ENCODE measurements at places on chromosomes 6 and 20.

GRCh38 chr6:92339936-92340640, 1079.3 kb downstream of the EPHA7 start:
- DNase-seq, result no peak

- DNase-seq, result peak; percentile 15
Observed at GRCh38 chr6:7911345-7911725, 747 bp upstream of the TXNDC5 start.

GRCh38 chr6:157225575-157225995, 97.7 kb downstream of the TMEM242 start:
- no peak for DNase-seq

DNA sequence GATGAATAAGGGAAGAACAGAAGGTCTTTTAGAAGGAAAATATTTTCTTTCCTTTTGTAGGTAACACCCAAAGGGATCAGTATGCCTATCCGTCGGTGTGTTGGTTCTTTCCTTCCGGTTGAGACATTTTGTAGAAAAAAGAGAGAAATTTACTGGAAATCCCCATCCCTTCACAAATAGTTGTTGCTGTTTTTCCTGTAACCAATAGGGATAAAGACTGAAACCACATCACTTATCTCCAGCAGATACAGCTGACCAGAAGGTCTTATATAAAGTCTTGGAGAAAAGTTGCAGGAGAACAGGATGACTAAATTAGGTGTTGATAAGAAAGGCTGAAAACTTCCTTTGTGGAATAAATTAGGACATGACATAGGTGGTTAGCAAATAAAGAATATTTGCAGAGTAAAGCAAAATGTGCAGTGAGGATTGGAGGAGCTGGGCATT, 14.8 kb upstream of the HLA-DRB1 start:
- no peak for DNase-seq

GRCh38 chr6:7402716-7403115, 13.1 kb downstream of the RIOK1 start:
- no peak for DNase-seq

- DNase-seq, result no peak
Observed at GRCh38 chr6:15905488-15906419, 223.1 kb upstream of the MYLIP start.

- no peak for DNase-seq
Observed at GRCh38 chr6:127204281-127204680, 62.4 kb upstream of the RNF146 start.

GRCh38 chr20:36957875-36958667, 6.6 kb upstream of the SAMHD1 start:
- no peak for DNase-seq

- DNase-seq, result no peak
Observed at GRCh38 chr6:118844915-118845314, 49.0 kb upstream of the ASF1A start.

GRCh38 chr6:9539231-9539755, 875.6 kb downstream of the TFAP2A start:
- no peak for DNase-seq

DNA sequence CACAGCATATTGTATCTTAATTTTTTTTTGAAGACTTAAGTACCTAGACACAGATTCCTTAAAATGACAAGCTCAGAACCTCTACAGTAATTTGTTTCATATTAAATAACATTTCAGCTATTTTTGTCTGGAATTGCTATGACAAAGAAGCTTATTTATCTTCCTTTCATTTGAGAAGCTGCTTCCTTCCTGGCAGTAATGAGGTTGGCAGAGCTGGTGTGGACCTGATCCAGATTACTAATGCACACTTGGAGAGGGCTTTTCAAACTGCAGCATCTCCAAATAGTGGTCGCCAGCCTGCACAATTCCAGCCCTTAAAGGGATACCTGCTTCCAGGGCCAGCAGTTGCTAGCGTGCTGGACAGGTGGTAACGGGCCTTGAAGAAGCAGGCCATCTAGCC, 12.1 kb downstream of the PTCHD4 start:
- no peak for DNase-seq

DNA sequence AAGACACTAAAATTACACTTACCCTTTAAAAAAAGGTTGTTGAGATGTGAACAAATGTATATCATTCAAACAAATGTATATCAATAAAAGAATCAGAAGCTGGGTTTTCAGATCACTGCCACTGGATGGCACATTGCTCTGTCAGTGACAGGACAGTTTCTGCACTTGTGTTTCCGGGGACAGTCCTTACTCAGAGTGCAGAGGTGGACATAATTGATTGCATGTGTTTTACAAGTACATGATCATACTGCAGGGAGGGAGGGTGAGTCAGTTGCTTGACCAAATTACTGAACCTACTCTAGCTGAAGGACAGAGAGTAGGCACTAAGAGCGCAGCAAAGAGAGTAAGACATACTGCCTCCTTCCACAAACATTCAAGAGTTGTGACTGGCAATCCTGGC, 302.3 kb downstream of the TENT5A start:
- DNase-seq, result no peak

DNA sequence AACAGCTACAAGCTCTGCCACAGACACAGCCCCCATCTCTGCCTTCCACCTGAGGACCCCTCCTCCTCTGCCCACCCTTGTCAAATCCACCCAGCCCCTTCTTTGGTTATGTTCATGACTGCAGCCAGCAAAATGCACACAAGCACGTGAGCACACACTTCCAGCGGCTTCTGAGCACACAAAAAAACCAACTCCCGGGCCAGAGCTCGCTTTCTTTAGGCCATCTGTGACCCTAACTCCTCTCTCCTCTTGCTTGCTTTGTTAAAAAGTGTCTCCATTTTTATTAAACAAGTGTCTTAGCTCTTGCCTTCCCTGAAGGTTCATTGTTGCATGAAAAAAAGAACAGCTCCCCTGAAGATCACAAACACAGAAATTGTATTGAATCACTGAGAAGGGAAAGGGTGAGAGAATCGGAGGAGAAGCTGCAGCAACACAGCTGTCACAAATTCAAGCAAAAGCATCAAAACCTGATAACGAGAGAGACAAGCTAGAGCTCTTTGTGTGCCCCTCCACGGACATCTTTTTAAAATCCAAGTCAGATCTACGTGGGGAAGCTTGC, 142.1 kb downstream of the CD83 start:
- no peak for DNase-seq

DNA sequence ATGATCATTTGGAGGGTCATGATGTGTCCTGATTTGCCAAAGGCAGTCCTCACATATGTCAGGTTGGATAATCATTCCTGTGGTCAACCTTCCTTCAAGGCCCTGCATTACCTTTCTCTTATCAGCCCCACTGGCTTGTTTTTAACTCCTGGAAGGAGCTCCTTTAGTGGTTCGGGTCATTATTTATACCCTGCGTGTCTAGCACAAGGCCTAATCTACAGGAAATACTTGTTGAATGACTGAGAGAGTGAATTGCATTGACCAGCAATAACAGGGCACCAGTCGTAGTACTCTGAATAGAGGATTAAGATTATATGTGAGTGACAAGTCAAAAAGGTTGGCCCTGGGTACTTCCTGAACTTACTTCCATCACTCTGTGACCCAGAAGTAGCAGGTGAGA, 4.5 kb downstream of the HIVEP2 start:
- DNase-seq, result no peak

GRCh38 chr6:145540741-145541140, 194.6 kb downstream of the EPM2A start:
- DNase-seq, result no peak

DNA sequence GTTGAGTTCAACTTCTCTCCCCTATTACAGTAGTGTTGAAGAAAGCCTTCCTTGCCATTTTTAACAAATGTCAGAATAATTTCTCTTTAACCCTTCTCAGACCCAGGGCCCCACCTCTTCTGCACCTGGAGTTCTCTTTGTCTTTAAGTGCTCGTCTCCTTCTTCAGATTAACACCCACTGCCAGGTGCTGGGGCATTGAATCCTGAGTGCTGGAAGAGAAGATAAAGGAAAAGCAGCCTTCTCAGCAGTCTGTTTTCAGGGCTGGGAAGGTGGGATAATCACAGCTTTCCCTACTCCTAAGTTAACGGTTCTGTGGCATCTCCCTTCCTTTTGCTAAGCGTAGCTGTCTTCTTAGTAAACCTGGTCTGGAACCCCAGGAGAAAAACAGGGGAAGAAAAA, 114.6 kb upstream of the TAB2 start:
- no peak for DNase-seq

- no peak for DNase-seq
Observed at GRCh38 chr20:55936209-55936595, 69.1 kb downstream of the CBLN4 start.

DNA sequence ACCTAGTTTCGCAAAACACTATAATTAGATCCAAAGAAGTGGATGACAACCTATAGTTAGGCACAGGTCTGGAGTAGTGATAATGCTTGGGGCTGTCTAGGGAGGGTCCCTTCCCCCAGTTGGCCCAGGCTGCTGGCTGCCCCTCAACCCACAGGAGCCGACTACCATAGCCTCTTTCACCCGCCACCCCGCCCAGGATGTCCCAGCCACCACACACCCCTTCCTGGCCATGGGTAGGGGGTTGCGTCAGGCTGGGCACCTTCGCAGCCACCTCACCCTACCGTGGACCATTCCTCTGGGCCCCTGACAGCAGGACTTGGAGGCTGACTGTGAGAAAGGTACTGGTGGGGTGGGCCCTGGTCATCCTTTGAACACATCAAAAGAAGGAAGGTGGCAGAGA, 8.5 kb downstream of the TFEB start:
- no peak for DNase-seq

- DNase-seq, result no peak
Observed at GRCh38 chr6:52733172-52733571, 30.1 kb downstream of the GSTA2 start.

DNA sequence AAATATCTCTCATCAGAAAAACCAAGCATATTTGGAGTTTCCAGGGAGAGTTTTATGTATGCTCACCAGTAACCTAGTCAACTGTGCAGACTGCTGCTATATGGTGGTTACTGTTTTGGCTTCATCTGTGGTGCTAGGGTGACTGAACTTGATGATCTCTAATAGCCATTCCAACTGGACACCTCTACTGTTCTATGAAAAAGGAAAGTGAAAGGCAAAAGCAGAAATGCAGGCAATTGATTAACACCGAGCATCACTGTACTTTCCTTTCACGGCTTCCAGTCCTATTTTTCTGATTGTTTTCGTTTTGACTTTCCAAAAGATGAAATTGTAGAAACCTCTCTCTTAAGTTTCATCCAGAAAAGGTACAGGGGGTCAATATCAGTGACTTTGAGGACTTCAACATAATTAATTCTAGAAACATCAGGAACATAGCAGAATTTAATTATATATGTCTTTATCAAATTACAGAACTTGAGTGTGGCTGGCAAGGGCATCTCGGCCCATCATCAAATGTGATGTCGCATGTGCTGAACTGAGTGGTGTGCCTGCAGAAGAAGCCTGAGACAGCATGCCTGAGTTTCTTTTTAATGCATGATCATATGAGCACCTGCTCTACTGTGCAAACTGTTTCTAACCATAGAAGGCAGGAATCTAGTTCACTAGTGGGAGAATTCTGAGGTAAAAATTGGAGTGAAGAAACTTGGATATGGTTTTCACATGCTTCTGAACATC, 464.3 kb upstream of the FLRT3 start:
- DNase-seq, result no peak

- DNase-seq, result no peak
Observed at GRCh38 chr6:105603788-105604586, 201.1 kb upstream of the PREP start.

All from T47D (cell line).